ENCODE measurements at places on chromosomes 13 and 19.

- no peak for DNase-seq
These were observed 21.8 kb upstream of the SLC7A10 start for GRCh38 chr19:33247441-33247819.

- DNase-seq, result no peak
These were observed 77.9 kb upstream of the KL start for GRCh38 chr13:32938314-32938713.

DNA sequence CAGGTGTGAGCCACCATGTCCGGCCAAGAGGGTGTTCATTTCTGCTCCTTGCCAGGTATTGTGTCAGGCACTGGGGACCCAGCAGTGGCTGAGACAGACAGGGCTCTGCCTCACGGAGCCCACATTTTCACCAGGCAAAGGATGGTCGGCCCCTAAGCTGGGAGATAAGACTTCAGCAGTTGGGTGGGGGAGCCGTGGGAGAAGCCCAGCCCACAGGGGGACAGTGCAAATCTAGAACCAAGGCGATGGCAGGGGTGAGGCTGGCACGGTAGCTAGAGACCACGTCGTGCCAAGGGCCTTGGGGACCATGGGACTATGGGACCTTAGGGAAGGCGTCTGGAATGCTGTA is 8.3 kb downstream of the LSR start:
- DNase-seq, result no peak

- DNase-seq, result no peak
These were observed 11.4 kb upstream of the STARD13 start for GRCh38 chr13:33296793-33297425.

DNA sequence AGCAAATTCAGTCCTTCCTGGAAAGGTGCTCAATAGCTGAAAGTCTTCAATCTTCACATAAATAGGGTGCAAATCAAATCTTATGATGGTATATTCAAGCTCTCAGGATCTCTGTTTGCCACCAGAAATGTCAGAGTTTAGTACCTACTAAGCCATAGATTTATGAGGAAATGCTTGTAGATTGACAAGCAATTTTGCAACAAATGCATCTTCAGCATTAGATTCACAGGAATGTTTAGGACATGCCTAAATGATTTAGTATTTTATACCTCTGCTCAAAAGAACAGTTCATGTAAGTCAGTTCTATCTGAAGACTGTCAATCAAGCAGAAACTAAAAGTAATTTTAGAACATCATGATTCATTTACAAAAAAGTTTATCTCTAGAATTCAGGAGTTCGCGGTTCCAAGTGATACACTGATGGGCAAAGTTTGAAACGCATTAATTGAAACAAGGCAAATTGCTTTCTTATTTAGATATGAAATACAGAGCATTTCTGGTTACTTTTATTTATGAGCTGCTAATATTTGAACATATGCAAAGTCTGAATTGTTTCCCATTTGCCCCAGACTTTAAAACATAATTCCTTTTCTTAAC is 65.7 kb downstream of the DACH1 start:
- DNase-seq, result no peak
